SK-N-DZ (cell line): ENCODE measurements at places on chromosomes 11 and 22.

GRCh38 chr11:44029977-44030911 lies 17.5 kb upstream of the ACCSL start:
- peak; percentile 56 for DNase-seq

GRCh38 chr11:60121264-60121663 lies 32.8 kb downstream of the MS4A2 start:
- DNase-seq, result no peak

DNA sequence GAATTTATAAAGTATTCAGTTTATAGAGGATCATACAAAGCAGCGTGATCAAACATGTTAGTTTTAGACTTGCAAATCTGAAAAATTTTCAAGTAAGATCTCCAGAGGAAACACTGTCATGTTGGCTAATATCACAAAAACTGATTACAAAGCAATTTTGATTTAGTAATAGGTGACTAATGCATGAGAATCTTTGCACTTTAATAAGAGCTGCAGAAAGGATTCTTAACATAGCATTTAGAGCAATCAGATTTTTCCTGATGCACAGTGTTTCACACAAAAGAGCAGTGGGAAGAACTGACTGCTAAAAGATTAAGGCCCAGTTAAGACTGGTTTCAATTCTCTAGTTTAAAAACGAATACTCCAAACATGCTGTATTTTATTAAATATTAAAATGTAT lies 321.2 kb downstream of the GUCY1A2 start:
- DNase-seq, result no peak

DNA sequence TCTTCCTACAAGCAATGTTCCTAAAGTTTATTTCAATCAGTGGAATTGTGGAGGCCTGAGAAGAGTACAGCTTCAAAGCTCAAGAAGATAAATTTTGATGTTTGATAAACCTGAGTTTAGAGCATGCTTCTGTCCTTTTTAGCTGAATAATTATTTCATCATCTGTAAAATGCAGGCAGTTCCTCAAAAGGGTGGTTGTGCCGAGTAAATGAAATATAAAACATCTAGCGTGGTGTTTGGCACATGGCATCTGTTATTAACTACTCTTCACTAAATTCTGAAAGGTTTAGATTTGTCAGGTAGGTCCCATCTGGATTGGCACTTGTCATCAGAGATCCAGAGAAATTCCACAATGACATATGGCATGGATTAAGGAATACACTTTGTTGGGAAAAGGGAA lies 155.1 kb downstream of the DDX10 start:
- no peak for DNase-seq

DNA sequence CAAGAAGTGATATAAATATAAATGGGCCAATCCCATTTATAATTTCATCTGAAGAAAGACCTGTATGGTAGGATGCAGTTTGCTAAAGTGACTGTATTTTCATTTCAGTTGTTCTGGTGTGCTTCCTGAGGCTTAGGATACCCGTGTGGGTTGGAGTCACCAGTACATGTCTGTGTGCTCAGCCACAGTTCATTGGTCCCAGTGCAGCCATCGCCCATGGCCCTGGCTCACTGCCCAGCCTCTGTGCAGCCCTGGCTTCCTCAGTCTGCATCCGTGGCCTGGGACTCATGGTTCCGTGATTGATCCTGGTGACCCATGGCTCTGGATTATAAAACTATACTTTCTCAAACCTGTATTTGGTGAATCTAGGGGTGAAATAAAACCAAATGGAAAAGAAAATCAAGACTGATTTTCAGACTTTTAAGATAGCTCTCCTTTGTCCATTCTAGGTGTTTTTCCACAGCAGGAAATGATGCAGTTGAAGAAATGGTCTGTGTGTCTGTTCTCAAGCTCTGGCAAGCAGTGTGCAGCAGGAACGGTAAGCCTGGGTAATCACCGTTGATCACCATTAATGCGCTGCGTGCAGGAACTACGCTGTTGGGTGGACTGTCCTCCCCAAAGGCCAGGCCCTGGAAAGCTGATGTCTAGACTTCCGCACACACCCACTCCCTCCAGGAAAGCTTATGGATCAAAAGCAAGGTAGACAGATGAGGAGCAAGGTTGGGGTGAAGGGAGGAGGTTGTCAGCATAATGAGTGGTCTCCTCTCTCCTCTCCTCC lies 27.2 kb downstream of the TTC12 start:
- no peak for DNase-seq

- DNase-seq, result no peak
Observed at GRCh38 chr11:96137373-96137772, 205.6 kb downstream of the MAML2 start.

DNA sequence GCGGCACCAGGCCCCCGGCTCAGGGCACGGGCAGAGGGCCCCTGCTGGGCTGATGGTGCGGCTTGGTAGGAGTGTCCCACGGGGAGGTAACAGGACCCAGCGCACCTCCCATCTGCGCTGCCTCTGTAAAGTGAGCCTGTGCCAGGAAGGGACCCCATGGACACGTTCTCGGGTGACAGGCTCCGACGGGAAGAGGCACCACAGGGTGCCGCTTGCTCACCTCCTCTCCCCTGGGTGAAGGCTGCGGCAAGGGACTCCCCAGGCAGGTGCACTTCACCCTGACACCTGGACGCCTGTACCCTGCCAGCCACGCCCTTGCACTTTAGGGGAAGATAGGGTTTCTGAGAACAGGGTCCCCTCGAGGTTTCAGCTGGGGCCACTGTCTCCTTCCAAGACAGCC lies 48.1 kb downstream of the SHANK2 start:
- no peak for DNase-seq

DNA sequence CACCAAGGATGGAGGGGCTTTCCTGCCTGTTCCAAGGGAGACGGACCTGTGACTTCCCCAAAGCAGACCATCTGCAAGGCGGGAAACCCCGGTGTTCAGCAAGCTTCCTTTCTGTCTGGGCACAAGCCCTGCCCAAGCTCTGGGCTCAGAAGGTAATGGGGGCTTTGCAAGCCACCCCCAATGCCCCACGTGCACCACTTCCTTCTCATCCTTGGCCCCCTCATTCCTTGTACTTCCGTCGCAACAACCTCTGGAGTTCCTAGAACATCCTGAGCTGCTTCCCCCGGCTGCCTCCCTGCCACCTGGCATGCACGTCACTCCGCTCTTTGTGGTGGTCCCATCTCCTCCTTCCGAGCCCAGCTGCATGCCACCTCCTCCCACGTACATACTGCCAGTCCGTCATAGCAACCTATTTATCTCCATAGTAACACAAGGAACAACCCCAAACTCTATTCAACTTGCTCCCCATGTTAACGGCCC lies 3.9 kb downstream of the MYEOV start:
- DNase-seq, result no peak

DNA sequence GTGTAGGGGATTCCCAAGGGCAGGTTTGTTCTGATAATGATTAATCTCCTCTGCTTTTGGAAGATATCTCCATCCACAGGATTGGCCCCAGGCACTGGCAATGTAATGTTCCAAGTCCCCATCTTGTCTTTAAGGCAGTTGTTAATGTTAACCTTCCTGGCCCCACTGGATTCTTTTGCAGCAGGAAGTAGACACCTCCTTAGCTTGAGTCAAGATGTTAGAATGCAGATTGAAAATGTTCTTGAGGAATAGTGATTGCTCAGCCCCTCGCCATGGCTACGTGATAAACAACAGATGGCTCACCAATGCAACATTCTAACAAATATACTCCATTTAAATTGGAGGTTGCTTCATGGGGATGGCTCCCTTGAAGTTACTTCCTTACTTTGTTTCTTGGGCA lies 7.3 kb downstream of the HEPHL1 start:
- no peak for DNase-seq

DNA sequence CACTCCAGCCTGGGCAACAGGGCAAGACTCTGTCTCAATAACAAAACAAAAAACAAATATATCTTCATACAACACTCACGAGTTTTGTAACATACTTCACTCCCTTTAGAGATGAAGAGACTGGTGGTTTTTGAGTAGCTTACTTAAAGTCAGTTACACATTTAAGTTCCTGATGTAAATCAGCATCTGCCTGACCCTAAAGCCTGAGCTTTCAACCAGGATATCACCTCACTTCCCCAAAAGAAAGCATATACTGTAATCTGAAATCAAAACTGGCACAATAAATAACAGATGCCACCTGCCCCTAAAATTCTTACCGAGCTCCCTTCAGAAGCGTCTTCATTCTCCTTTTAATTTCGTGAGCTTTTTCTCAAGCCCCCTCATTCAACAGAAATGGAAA lies 31.5 kb downstream of the LARGE1 start:
- no peak for DNase-seq

- DNase-seq, result no peak
Observed at GRCh38 chr11:36014898-36015665, 71.2 kb downstream of the LDLRAD3 start.
